ENCODE measurements at places on chromosomes 1 and 21.

- no peak for DNase-seq
These were observed 86.3 kb downstream of the LHX9 start for GRCh38 chr1:198003468-198003867.

GRCh38 chr1:107963008-107963407 lies 2.0 kb downstream of the VAV3 start:
- DNase-seq, result no peak

- DNase-seq, result no peak
These were observed 13.0 kb upstream of the MAP3K7CL start for GRCh38 chr21:29117372-29117955.

- DNase-seq, result no peak
These were observed 118.0 kb upstream of the PLPPR4 start for GRCh38 chr1:99146129-99146848.

- no peak for DNase-seq
These were observed 121.7 kb downstream of the KCNN3 start for GRCh38 chr1:154748405-154748775.

DNA sequence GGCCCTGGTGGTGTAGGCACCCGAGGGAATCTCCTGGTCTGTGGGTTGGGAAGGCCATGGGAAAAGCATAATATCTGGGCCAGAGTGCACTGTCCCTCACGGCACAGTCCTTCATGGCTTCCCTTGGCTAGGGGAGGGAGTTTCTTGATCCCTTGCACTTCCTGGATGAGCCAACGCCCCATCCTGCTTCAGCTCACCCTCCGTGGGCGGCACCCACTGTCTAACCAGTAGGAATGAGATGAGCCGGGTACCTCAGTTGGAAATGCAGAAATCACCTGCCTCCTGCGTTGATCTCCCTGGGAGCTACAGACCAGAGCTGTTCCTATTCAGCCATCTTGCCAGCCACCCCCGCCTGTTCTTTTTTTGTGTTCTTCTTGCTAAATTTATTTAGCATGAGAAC lies 134.4 kb downstream of the LEPR start:
- DNase-seq, result no peak

DNA sequence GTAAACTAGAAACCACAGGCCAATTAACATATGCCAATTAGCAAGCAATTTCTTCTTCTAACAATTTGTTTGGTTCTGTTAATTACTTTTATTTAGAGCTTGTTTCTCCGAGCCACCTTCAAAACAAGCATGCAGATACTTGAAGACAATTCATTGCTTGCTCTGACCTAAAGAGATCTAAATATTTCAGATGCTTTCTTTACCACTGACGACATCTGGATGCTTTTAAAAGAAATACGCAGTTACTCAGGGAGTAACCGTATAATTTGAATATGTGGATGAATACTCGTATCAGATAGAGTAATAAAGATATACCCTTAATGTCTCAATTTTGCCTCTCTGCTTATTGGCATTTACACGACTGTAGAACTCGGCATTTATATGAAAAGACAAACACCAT lies 390.0 kb downstream of the DISC1 start:
- no peak for DNase-seq

DNA sequence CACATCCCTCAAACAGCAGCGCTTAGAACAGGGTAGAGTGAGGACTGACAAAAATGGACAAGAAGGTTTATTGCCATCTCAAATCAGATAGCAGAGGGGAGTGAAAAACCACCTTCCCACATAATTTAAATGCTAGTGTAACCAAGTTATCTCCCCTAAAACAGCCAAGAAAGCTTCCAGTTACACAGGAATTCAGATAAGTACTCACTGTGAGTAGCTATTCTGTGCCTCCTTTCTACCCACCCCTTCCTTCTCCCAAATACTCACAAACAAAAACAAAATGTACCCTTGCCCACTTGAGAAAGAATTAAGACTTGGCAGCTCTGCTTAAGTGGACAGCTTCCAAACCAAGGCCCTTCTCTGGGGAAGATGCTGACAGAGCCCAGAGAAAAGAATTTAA lies 9.1 kb downstream of the OTUD7B start:
- no peak for DNase-seq

GRCh38 chr1:33897092-33897725 lies 33.3 kb downstream of the HMGB4 start:
- DNase-seq, result no peak

DNA sequence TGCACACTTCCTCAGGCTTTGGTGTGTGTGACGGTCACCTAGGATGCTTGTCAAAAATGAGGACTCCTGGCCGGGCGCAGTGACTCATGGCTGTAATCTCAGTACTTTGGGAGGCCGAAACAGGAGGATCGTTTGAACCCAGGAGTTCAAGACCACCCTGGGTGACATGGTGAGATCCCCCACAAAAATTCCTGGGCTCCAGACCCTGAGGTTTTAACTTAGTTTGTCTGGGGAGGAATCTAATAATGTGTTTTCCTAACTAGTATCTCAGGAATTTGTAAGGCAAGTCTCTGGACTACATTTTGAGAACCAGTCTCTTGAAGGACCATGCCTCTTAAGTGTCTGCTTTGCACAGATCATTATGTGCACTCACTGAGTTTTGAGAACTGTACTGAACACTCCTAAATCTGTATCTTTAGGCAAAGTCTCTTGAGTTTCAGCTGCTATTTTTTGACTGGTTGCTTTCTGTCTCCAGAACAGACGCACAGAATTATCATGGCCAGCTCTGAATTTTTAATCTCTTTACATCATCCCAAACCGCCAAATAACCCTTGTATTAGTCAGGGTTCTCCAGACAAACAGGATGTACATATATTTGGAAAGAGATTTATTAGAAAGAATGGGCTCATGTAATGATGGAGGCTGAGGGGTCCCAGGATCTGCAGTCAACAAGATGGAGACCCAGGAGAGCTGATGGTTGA lies 45.5 kb upstream of the VANGL1 start:
- DNase-seq, result no peak

DNA sequence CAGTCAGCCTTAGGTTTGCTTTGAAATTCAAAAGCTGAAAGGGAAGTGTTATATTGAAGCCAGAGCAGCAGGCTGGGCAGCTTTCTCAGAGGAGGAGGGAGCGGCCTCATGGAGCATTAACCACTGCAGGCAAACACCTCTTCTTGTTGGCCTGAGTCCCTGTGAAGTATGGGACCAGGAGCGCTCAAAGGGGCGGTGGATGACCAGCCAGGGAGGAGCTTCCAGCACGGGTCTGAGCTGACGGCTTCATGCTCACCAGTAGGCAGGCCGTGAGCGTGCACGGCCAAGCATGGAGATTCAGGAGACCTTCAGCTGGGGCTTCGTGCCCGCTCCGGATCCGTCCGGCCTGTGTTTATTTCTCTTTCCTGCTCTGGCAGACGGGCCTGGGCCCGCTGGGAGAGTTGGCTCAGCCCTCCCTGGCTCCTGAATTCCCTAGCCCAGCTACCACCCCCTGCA lies 245.2 kb downstream of the TRABD2B start:
- DNase-seq, result no peak

DNA sequence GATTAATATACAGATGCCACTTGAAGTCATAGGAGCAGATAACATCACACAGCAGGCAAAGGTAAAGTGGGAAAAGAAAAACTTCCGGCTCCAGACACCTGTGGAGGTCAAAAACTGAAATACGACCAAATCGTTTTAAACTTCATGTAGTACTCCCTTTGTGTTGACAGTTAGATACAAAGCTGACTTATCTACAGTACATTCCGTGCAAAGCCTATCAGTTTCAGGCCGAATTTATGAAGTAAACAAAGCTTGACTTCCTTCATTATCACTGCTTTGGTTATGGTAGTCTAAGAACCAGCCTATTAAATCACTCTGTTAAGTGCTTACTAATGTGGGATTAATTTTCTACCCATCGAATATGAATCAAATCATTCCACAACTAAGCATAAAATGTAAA lies 156.3 kb downstream of the SMYD3 start:
- no peak for DNase-seq

DNA sequence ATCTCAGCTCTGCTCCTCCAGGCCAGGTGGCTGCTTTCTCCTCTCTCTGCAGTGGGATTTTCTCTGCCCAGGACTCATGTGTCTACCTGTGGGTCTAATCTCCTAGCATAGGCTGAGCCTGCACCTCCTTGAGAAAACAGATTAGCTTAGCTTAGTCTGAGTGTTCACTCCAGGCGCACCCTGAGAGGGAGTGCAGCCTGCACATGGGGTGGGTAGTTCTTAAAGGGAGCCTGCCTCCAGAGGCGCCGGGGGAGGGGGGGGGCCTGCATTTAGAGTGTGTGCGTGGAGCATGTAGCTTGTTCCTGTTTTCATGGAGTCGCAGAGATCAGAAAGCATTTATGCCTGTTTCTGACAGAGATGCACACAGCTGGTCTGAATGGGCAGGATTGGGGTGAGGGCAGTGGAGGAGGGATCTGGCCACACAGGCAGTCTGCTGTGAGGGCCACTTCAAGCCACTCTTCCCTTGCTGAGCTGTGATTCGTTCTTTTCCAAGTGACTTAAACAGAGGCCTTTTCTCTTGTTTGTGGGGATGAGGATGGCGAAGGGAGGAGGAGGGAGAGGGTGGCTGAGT lies 45.2 kb downstream of the GALNT2 start:
- DNase-seq, result no peak

- DNase-seq, result no peak
These were observed 126.6 kb upstream of the AJAP1 start for GRCh38 chr1:4527819-4528218.

DNA sequence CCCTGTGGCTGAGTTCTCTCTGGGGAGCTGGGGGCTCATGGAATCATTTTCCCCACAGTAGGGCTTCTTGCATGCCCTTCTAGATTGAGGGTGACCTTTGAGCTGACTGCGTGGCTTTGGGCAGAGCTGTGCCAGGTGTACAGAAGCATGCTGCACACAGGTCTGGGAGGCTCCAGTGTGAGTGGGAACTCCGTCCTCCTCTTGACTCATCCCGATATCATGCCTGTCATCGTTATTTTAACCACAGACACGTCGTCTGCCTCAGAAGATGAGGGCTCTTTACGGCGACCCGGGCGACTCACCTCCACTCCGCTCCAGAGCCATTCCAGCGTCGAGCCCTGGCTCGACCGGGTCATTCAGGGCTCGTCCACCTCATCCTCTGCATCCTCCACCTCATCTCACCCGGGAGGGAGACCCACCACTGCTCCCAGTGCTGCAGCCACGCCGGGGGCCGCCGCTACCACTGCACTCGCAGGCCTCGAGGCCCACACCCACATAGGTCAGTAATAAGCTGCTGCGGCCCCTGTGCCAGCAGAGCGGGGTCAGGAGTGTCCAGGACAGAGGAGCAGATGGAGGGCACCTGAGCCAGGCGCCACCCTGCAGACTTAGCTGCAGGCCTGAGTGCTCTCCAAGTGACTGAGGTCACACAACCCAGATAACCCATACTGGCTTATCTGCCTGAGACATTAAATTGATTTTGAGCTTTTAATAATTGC lies 39.8 kb downstream of the DIP2A start:
- no peak for DNase-seq

DNA sequence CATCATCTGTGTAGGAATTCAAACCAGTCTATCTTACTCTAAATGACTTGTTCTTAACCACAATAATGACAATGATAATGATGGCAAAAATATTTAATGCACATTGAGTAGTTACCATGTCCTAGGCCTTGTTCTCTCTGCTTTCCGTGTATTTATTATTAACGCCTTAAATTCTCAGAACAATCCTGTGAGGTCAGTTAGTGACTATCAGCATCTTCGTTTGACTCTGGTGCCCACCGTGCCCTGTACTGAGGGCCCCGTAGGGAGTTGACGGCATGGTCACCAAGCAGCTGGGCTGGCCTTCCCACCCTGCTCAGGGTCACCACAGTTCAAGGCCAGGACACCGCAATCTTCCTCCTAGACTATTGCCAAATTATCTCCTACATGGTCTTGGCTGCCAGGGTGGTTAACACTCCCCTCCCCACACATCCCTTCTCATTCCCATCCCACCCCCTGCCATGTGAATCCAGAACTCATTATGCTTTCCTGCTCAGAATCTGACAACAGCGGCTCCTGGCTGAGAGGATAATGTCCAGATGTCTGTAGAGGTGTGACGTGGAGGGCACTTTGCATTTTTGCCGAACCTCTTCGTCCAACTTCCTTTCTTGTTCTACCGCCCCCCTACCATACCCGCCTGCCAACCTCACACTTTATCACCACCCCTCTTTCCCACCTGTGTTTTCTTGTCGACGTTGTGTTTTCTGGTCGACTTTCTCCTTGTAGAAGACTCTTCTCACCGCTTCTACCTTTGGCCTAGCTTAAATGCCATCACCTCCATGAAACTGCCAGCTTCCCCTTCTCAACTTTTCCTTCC lies 33.4 kb downstream of the IGFN1 start:
- DNase-seq, result no peak

DNA sequence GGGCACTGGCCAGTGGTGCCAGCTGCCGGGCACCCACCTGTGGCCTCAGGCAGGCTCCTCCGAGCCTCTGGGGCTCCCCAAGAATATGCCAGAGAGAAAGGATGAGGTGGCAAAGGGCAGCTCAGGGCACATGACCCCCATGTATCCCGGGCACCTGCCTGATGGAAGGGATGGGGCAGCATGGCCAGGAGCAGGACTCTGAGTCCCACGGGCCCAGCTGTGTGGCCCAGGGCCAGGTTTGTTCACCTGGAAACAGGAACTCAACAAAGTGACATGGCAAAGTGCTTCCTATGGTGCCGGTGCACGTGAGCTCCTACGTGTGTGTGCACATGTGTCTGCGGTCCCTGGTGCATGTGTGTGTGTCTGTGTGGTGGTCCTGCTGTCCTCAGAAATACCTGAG lies 9.5 kb upstream of the GPR153 start:
- no peak for DNase-seq

DNA sequence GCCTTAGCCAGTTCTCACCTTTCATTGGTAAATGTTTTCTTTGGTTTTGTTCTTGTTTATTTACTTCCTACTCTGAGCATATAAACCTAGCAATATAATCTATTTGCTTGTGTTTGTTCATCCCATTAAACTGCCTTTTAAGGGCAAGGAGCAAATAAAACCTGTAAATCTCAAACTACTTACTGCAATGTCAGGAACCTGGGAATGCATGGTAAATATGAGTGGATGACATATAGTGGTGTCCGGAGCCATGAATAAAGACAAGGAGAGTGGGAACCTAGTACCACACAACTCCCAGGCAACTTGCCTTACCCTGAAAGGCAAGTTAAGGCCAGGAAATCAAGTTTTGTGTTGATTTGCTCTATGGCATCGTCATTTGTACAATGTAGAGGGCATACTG lies 1133.7 kb upstream of the NCAM2 start:
- no peak for DNase-seq

All from stimulated activated CD4-positive, alpha-beta T cell treated with anti-CD3 and anti-CD28 coated beads, Interleukin-2, amount 100 ng/mL, for 4 hours (primary cell).